ENCODE measurements at places on chromosomes 1 and 21. TPM values are rescaled to one million over a fixed set of nuclear protein-coding genes. Genes with fewer than 3 reads are reported as not detected.

Gene RYR2
- 128 TPM for total RNA-seq

Gene RGS5
- 2,702 TPM for total RNA-seq

Gene GPR25
- total RNA-seq: not detected

Gene C2CD4D
- total RNA-seq: not detected

Gene OBSCN
- total RNA-seq: 19.3 TPM

Gene C1orf74
- 1.6 TPM for total RNA-seq

Gene IL19
- total RNA-seq: not detected

Gene TMEM51
- total RNA-seq: 5.1 TPM

Gene ADGRL2
- 62.7 TPM for total RNA-seq

Gene AXDND1
- not detected for total RNA-seq

Gene E2F2
- 0.96 TPM for total RNA-seq

Gene MYOM3
- total RNA-seq: 1.9 TPM

Gene KCNJ6
- total RNA-seq: not detected

Gene OR2M2
- not detected for total RNA-seq

Gene TEKT2
- total RNA-seq: not detected

DNA sequence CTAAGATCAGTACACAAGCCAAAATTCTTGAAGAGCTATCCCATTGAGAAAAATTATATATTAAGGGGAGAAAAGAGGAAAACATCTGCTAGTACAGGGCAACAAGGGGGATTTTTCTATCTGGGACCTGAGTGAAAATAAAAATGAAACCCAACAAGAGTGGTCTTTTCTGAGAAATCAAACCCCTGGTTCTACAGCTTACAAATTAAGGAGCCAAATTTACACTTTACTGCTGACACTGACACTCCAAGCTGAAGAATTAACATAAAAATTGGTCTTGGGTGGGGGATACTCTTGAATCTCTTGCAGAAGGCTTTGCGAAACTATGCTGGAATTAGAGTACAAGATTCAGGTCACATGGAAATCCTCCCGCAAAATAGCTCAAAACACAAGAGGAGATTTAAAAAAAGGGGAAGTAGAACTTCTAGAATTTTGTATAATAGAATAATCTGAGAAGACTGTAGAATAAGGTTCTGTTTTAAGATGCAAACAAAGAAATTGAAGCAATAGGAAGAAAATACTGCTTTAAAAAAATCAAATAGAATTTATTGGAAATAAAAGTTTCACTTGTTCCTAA is 32.1 kb upstream of the HSPA13 start:
- no peak for DNase-seq

- no peak for DNase-seq
These were observed 174.9 kb upstream of the GREM2 start for GRCh38 chr1:240786880-240787279.

DNA sequence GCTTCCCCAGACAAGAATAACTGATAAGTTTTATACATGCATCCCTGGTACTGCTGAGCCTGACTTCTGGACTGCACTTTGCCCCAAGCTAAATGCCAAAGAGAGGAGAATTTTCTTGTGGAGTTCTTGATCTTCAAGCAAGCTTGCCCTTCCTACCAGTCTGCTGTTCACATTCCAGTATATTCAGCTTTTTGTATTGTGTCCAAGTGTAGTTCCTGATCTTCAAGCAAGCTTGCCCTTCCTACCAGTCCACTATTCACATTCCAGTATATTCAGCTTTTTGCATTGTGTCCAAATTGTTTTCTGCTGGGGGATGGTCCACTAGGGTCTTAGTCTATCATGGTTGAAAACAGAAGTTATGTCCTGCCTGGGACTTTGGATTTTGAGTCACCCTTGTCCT is 894 bp upstream of the TSEN15 start:
- no peak for DNase-seq

GRCh38 chr1:87379306-87379705 is 50.6 kb downstream of the LMO4 start:
- DNase-seq: no peak

- no peak for DNase-seq
These were observed 23.1 kb upstream of the RAP1A start for GRCh38 chr1:111596499-111596898.

- DNase-seq: no peak
These were observed 45.3 kb upstream of the RGS1 start for GRCh38 chr1:192530254-192530653.

- no peak for DNase-seq
These were observed 321.0 kb downstream of the PTBP2 start for GRCh38 chr1:97042551-97042950.

DNA sequence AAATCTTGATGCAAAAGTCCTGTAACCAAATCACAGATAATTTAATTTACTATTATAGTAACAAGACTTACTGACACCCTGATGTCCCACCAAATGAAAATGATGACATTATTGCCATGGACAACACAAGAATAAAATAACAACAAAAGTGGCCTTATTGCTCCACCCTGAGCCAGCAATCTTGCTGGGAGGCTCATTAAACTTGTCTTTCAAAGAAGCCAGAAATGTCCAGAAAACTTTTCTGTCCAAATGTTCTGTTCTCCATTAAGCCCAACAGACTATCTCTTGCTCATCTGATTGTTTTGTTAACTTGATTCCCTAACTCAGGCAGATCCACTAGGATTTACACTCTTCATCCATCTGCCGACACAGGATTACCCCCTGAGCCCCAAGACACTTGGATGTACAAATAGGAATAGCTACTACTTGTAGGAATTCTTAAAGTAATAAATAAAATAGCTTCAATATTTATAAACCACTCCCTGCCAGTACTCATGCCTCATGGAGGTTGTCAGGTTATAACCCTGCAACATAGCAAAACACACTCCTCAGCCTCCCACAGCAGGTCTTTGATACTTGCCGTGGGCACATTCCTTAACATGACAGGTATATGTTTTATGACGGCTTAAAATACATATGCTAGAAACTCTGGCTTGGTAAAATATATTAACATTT is 84.9 kb downstream of the PTPN14 start:
- no peak for DNase-seq

DNA sequence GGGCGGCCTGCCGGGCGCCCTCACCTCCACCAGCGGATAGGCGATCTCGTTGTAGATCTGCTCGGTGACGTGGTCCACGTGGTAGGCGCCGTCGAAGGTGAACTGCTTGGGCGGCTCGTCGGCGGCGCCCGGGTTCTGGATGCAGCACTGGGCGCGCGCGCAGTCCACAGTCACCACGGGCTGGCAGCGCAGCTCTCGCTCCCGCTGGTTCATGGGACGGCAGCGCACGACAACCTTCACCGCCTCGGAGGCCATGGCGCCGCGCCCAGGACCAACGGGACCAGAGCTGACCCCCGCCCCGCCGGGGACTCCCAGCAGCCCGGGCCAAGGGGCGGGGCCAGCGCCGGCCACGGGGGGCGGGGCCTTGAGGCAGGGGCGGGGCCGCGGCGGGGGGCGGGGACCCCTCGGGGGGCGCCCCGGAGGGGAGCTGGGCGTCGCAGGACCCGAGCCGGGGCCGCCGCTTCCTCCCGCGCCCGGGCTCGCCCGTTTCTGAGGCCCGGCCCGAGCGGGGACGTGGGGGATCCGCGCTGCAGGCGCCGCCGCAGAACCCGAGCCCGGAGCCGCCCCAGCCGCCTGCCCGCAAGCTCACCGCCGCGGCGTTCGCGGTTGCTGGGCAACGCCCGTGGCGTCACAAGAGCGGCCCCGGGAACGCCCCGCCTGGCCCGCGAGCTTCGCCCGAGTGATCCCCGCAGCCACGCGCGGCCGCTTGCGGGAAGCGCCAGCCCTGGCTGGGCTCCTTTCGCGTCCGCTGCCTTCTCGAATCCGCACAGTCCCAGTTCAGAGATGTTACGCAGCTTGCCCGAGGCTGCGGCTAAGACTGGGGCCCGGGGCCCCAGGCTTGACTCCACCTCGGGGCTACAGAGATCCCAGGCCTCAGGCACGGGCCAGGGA is at the start of gene KIF17:
KIF17 (minus strand) TSS at position 556 of the 891 bp plus-strand sequence; CDS start at position 255, 301 bp downstream.
- peak; percentile 83 for DNase-seq

- no peak for DNase-seq
These were observed 16.8 kb downstream of the S100A7A start for GRCh38 chr1:153432874-153433681.

- DNase-seq: no peak
These were observed 17.2 kb upstream of the PRSS38 start for GRCh38 chr1:227798078-227798802.

GRCh38 chr1:25897754-25898153 is 8.5 kb downstream of the STMN1 start:
- DNase-seq: no peak

DNA sequence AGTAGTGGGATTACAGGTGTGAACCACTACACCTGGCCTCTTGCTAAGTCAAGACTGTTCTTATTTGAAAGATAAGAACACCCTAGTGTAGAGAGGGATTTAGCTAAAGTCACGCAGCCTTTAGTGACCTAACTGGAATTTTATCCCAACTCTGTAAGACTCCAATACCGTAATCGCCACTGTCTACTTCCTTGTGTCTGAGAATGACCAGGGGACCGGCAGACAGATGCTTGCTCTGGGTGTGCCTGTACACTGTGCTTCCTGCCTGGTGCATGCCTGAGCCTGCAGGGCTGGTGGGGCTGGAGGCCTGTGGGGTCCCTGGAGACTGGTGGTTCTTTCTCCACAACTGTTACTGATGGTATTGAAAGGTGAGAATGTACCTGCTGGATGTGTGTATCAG is 15.3 kb downstream of the MFSD2A start:
- no peak for DNase-seq

DNA sequence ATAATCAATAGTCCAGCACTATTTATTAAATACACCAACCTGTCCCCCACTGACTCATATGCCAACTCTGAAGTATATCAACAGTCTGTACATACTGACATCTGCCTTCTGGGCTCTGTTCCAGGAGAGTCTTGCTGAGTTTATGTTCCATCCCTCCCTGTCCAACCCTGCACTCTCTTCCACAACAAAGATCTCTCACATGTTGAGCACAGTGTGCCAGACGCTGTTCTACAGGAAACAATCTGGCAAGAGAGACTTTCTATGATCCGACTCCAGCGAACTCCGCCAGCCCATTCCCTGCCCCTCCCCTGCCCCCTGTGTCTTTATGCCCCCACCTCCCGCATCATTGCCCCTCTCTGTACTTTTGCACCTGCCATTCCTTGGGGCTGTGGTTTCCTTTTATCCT is 3.4 kb downstream of the LACTBL1 start:
- DNase-seq: no peak

DNA sequence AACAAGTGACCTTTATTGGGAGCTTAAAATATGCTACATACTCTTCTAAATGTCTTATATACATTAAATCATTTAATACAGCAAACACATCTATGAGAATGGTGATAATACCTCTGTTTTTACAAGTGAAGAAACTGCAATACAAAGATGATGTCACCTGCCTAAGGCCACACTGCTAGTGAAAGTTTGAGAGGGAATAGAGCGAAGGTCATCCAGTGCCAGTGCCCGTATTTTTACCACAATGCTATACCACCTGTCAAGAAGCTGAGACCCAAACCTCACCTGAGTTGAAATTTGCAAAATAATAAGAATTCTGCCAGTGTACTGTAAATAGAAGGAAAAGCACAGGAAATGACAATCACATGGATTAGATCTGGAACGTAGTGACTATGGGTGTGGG is 200.4 kb upstream of the TMPRSS15 start:
- DNase-seq: no peak

GRCh38 chr1:183330335-183330734 is 87.8 kb downstream of the NMNAT2 start:
- no peak for DNase-seq

GRCh38 chr1:101075926-101076325 is 50.3 kb upstream of the DPH5 start:
- no peak for DNase-seq

DNA sequence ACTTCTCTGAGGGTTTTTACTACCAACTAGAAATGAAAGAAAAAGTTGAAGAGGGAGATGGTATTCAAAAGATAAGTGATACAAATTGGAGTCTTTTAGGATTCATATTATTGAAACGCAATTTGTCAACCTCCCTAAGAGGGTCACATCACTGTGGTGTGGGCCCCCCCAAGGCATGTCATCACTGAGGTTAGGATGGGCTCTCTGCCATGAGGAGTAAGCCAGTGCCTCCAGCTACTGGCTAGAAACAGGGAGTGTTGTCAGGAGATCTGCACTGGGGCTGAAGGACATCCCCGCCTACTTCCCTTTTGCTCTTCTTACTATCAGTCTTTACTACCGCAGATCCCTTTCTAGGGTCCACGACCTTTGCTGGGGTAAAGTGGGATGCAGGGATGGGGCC is 25.9 kb downstream of the ITSN1 start:
- no peak for DNase-seq

- no peak for DNase-seq
These were observed 17.3 kb downstream of the SAMSN1 start for GRCh38 chr21:14528815-14529214.

DNA sequence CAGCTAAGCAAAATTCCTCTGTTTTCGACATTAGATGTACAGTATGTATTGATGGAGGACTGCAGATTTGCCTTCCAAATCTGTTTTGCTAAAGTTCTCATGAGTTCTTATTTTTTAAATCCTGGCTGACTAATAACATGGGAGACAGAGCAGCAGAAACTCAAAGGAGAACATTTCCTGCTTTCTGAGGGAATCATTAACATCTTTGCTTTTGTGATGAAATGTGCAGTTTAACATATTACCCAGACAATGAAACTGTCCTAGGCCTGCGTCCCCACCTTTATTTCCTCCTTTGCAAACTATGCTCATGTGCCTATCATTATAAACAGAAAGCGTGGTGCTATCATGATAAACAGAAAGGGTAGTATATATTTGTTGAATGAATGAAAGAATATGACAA is 149.9 kb downstream of the ZP4 start:
- DNase-seq: no peak

GRCh38 chr1:180213401-180214170 is 16.5 kb upstream of the LHX4 start:
- DNase-seq: peak; percentile 52

DNA sequence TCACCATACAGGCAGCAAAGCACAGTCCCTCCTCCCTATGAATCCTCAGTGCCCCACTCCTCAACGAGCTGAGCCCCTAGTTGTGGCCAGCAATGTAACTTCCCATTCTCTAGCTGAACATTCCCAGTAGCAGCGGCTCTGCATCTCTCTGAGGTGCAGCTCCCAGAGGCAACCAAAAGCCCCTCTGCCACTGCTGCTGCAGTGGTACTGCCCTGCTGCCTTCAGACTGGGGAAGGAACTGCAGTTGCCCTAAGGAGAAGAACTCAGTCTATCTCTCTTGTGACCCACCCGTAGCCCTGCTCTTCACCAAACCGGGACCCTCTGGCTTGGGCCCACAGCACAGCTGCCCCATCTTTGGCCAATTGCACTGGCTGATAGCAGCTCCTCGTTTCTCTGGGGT is 31.6 kb downstream of the PYHIN1 start:
- DNase-seq: no peak

DNA sequence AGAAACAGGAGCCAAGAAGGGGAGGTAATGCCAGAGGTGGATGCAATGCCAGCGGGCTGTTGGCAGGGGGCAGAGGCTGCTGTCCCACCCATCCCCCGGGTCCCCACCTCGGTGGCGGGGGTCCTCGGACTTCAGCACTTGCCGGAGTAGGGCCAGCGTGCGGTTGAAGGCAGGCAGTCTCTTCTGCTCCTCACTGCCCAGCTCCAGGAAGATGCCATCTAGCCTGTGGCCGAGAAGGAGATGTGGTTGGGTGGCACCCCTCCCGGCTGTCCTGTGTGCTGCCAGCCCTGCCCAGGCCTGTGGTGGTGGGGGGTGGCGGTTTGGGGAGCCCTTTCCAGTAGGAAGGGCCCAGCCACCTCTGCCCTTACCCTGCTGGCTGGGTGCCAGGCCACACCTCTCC is 13.5 kb downstream of the TTC22 start:
- DNase-seq: no peak

GRCh38 chr1:108893141-108893530 is 16.4 kb downstream of the GPSM2 start:
- no peak for DNase-seq
